ENCODE measurements at places on chromosomes 2 and 18.

DNA sequence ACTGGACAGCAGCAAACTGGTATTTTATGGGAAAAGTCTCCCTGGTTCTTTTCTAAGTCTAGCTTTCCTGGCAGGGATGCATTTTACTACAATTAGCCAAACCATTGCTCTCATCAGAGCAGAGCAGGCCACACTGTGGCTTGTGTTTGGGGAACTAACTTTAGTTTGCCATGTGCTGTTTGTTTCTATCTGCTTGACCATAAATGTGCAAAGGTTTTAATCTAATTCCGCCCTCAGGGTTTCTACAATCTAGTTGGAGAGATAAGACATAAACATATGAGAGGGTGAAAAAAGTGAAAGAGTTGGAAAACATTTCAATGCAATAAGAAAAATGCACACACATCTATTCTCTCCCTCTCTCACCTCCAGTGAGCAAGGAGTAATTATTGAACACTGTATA is 86.9 kb upstream of the MAPK4 start:
- DNase-seq: no peak

- DNase-seq: no peak
Measured at GRCh38 chr2:21231985-21232384, 108.2 kb downstream of the TDRD15 start.

DNA sequence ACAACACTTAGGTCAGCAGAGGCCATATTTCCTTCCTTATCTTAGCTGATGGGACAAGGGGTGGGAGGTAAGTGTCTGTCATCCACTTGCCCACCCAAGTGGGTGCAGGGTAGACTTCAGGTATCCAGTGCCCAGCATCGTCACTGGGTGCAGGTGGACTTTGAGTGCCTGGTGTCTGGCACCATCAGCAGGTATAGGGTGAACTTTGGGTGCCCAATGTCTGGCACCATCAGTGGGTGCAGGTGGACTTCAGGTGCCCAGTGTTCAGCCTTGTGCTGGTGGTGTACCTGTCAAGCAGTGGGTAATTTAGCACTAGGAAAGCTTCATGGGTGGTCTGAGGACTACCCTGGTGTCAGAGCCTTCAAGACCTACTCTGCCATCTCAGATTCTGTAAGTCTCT is 175.6 kb downstream of the SEPTIN10 start:
- DNase-seq: no peak

- no peak for DNase-seq
Measured at GRCh38 chr2:204407204-204408014, 137.9 kb upstream of the PARD3B start.

GRCh38 chr2:238060096-238060541 is 682 bp upstream of the SCLY start:
- no peak for DNase-seq

DNA sequence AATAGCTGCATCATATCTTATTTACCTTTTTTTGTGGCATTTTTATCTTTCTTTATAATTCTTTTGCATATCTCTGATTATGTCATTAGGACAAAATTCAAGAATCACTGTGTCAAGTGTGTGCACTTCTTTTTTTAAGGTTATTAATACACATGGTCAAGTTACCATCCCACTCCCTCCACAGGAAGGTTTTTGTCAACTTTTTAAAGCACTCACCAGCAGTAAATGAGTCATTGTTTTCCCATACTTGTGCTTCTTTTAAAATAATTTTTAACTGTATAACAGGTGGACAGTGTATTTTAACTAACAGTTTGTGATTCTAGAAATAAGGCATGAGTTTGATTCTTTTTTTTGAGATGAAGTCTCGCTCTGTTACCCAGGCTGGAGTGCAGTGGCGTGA is 45.7 kb upstream of the FAM171B start:
- no peak for DNase-seq

DNA sequence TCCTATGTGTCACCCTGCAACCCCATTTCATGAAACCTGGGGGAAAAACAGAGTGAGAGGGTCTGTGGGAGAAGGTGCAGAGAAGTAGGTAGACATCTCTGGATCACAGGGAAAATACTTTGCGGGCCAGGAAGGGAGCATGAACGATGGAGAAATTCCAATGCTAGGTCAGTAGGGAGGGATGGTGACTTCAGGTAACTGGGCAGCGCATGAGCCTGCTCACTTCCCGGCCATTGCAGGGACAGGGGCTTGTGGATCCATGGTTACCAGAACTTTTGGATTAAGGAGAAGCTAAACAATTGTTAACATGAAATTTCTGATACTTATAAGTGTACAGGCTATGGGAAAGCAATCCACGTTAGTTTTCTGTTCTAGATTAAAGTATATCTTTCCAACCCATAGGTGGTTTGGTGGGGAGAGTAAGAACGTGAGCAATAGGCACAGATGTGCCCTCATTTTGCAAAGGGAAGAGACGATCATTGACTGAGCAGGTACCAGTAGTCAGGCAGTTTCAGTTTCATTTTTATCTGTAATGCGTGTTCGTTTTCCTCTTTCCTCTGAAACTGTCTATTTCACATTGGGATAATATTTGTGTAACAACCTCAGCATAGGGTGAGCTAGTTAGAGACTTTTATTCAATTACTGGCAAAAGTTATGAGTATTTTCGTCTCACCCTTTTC is 65.0 kb downstream of the NYAP2 start:
- DNase-seq: no peak

GRCh38 chr2:210442457-210442856 is 34.1 kb downstream of the LANCL1 start:
- DNase-seq: no peak

Measured in AG20443 (cell line).